ENCODE measurements at places on chromosomes 5 and 9. TPM values are rescaled to one million over a fixed set of nuclear protein-coding genes. Genes with fewer than 3 reads are reported as not detected.

Gene DIRAS2
- 50.8 TPM for total RNA-seq

Gene NDUFS4
- total RNA-seq = 124 TPM

Gene THBS4
- 20.3 TPM for total RNA-seq

Gene COL23A1
- 8.7 TPM for total RNA-seq

Gene MLLT3
- total RNA-seq = 42.3 TPM

Gene IRX4
- 0.30 TPM for total RNA-seq

Gene PCDHB16
- total RNA-seq = 3.9 TPM

Gene SPINK6
- total RNA-seq = not detected

Gene TMED7
- 76.9 TPM for total RNA-seq

Gene FLT4
- 10.1 TPM for total RNA-seq

Gene STPG3
- total RNA-seq = not detected

Gene FOXD4L5
- total RNA-seq = 0.22 TPM

Gene DMRTA1
- total RNA-seq = 0.99 TPM

Gene EQTN
- 0.61 TPM for total RNA-seq

Gene MLANA
- total RNA-seq = 1.7 TPM

Gene EDIL3
- total RNA-seq = 70.2 TPM

Gene OR1N2
- total RNA-seq = not detected

Gene TYRP1
- 5.0 TPM for total RNA-seq

Gene MAMDC2
- 6.3 TPM for total RNA-seq

Gene TSC1
- 48.5 TPM for total RNA-seq

Gene GRIN3A
- 18.1 TPM for total RNA-seq

Gene OTP
- total RNA-seq = 0.83 TPM

Gene DCTN3
- total RNA-seq = 90.9 TPM

Gene SLC6A7
- 11.3 TPM for total RNA-seq

Gene FAM151B
- 15.5 TPM for total RNA-seq

Gene ANKRD34B
- total RNA-seq = 2.7 TPM
